ENCODE measurements at places on chromosomes 1 and 21.
A peak's percentile ranks its signal among the peaks of the same experiment; 100 is the strongest.

DNA sequence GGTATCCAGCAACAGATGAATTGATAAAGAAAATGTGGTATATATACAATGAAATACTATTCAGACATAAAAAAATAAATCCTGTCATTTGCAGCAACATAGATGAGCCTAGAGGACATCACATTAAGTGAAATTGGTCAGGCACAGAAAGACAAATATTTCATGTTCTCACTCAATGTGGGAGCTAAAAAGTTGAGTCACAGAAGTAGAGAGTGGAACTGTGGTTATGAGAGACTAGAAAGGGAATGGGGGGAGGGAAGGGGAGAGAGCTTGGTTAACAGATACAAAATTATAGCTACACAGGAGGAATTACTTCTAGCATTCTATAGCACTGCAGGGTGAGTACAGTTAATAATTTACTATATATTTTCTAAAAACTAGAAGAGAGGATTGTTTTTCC is 37.1 kb upstream of the SERPINC1 start:
- DNase-seq = peak; percentile 15

GRCh38 chr1:110123224-110123623 is 11.0 kb downstream of the UBL4B start:
- peak; percentile 60 for DNase-seq

- DNase-seq = peak; percentile 92
These were observed 102.3 kb upstream of the LMO4 start for GRCh38 chr1:87226341-87226760.

GRCh38 chr1:67834246-67834877 is 1.1 kb upstream of the GNG12 start:
- no peak for DNase-seq
